Stimulated activated CD4-positive, alpha-beta T cell treated with anti-CD3 and anti-CD28 coated beads, Interleukin-4, amount 100 ng/mL, for 4 hours (primary cell): ENCODE measurements at places on chromosomes 6 and 20.

- DNase-seq = peak; percentile 24
Observed at GRCh38 chr20:62860924-62861691, 514 bp downstream of the TCFL5 start.

- no peak for DNase-seq
Observed at GRCh38 chr6:152598901-152599537, 38.1 kb downstream of the SYNE1 start.

GRCh38 chr6:34610819-34611477 is 54.8 kb upstream of the SPDEF start:
- DNase-seq = no peak

DNA sequence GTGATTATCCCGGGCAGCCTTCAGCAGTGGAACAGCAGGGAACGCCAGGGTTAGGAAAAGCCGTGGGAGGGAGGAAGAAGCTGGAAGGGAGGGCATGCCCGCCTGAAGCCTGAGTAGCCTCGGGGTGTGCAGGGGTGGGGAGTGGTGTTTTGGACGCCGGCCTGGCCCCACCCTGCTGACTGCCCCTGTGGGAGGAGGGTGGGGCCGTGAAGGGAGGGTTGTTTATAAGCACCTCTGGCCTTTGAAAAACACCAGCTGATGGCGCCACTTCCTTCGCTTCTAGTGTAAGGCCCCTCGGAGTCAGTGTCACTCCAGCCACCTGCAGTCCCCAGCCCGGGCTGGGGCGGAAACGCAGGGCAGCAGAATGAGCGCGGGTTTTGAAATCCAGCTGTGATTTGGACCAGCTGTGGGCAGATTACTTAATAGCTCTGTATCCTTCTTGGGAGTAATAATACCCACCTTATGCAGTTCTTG is 52.8 kb upstream of the BMP6 start:
- no peak for DNase-seq

GRCh38 chr6:154502553-154502952 is 7.9 kb downstream of the CNKSR3 start:
- DNase-seq = no peak

DNA sequence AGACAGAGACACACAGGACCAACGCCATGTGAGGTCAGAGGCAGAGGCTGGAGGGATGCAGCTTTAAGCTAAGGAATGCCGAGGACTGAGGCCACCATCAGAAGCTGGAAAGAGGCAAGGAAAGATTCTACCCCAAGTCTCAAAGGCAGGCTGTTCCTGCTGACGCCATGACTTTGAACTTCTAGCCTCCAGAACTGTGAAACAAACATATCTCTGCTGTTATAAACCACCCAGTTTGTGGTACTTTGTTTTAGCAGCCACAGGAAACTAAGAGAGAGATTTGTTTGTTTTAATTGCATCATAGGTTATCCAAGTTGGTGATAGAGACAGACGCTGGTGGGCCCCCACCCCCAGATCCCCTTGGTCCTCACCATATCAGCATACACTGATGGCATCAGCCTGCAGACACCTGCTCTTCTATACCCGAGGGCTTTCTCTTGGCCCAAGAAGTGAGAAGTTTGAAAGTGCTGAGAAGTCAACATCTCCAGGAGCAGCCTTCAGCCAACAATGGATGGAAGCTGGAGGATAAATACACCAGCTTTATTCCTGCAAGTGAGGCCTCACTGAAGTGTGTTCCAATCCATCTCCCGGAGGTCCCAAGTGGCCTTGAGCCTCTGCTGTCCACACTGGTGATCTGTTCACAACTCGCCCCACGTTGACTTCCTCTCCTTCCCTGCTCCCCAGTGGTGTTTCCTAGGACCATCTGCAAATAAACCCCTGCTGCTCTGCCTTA is 154.7 kb downstream of the BTBD3 start:
- no peak for DNase-seq

GRCh38 chr6:34333858-34334257 is 58.6 kb downstream of the NUDT3 start:
- no peak for DNase-seq

DNA sequence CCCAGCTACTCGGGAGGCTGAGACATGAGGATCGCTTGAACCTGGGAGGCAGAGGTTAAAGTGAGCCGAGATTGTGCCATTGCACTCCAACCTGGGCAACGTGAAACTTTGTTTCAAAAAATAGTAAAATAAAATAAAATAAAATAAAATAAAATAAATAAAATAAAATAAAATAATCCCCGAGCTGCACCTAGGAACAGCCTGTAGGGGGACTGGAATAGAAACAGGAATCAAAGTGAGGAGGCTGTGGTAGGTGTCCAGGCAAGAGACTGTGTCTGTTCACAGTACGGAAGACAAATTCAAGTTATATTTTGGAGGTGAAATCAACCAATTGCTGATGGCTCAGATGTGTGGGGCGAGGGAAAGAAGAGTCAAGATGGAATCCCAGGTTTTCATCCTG is 86.2 kb downstream of the KCNB1 start:
- no peak for DNase-seq

DNA sequence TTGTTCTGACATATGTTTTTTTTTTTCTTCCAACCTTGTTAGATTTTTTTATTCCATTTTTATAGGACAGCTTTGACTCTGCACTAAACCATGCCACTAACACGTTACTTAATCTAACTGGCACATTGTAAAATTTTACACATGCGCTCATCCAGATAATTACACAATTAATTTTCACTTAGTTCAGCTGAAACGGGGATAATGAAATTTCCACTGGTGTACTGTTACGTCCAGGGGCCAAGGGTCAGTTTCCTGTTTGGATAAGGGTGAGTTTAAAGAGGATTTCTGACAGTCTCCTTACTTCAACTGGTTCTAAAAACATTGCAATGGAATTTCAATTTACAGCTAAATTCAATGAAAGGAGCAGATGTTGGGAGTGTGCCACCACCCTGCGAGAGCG is 221.8 kb upstream of the CEP162 start:
- no peak for DNase-seq
